ENCODE measurements at places on chromosomes 5 and 9.

GRCh38 chr9:134619983-134620661 lies 21.5 kb upstream of the COL5A1 start:
- DNase-seq, result no peak

GRCh38 chr9:117828466-117828865 lies 124.3 kb downstream of the TLR4 start:
- DNase-seq, result no peak

GRCh38 chr9:123081824-123082223 lies 48.4 kb downstream of the GPR21 start:
- DNase-seq, result peak; percentile 45

GRCh38 chr5:168334695-168335094 lies 43.2 kb downstream of the WWC1 start:
- no peak for DNase-seq

- DNase-seq, result no peak
Measured at GRCh38 chr9:110911659-110912418, 126.4 kb downstream of the LPAR1 start.

DNA sequence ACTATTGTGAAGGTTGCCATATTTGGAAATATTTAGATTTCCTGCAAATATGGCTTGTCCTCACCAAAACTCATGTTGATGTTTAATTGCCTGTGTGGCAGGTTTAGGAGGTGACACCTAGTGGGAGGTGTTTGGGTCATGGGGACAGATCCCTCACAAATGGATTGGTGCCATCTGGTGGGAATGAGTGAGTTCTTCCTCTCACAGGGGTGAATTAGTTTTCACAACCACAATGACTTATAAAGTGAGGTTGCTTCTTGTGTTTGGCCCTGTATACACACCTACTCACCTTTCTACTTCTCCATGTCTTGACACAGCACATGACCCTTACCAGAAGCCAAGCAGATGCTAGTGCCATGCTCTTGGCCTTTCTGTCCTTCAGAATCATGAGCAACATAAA lies 41.1 kb downstream of the ISOC1 start:
- no peak for DNase-seq

DNA sequence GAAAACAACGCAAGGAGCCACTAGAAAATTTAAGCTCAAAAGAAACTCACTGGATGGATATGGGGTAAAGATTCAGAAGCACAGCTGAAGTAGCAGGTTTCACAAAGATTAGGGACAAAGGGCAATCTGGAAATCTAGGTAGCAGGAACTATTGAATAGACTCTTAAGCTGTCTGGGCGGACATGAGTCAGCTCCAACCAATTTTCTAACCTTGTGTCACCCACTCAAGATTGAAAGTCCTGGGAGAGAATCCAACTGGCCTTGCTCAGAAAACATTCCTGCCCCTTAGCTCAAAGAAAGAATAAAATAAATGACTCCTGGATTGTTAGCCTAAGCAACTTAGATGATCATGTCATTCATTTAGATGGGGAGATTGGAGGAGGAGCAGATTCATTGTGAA lies 69.2 kb downstream of the STK32A start:
- DNase-seq, result peak; percentile 0

DNA sequence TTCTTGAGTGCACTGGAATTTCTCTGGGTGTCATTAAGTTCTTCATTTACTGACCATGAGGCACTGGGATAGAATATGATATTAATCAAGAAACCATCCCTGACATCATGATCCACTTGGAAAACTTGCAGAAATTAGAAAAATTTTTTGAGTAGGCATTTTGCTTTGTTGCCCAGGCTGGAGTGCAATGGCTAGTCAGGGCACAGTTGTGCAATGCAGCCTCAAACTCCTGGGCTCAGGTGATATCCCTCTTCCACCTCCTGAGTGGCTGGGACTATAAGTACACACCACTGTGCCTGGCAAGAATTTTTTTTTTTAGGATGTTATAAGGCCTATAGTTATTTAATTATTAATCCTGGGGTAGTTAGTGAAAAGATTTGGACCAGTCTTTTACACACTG lies 106.5 kb downstream of the STK32A start:
- no peak for DNase-seq

DNA sequence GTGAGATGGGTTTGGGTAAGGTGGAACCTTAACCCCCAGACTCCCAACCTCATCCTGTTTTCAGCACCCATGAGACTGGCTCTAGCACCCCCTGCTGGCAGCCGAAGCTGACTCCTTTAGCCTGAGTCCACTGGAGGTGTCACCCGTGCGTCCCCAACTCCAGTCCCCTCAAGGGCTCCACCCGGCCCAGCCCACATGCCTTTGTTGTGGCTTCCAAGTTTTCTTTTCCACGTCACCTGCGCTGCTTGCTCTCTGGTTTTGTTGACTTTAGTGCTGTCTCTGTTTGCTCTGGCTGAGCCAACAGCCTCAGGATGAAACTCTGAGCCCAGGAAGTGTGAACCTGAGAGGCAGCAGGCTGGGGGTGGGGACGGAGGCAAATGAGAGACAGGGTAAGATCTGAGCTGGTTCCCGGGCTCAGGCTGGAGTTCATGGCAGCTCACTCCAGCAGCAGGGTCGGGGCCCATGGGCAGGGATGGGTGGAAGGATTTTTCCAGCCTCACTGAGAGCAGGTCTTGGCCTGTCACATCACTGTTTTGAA lies 13.2 kb upstream of the AQP7 start:
- DNase-seq, result peak; percentile 28

DNA sequence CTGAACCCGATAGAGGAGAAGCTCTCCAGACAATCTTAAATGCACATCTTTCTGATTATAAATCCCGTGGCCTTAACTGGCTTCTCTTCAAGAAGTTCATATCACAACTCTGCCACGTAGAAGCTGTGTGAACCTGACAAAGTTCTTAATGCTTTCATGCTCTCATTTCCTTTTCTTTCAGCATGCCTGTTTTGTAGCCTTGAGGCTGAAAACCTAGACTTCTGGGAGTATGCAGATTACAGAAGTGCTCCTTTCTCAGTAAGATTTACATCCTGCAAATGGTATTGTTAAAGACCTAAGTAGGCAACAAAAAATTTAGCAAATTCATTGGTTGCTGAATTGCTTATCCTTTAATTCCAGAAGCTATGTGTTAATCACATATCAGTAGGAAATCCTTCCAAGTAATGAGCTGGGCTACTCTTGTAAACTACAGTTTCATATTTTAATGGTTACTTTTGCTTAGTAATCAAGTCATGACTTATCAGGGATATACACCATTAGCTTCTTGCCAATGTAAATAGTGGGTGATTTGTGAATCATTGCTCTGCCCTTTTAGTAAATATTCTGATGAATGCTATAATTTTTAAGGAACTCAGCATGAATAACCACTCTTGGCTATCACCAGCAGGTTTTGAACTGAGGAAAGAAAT lies 334.7 kb downstream of the FBXL7 start:
- DNase-seq, result no peak

GRCh38 chr5:12323637-12324229 lies 419.5 kb upstream of the CTNND2 start:
- no peak for DNase-seq

GRCh38 chr5:126987271-126987899 lies 43.0 kb downstream of the MARCHF3 start:
- no peak for DNase-seq

- peak; percentile 2 for DNase-seq
Measured at GRCh38 chr5:78757269-78758053, 108.9 kb upstream of the LHFPL2 start.

- no peak for DNase-seq
Measured at GRCh38 chr9:84303061-84303460, 37.5 kb downstream of the SLC28A3 start.

DNA sequence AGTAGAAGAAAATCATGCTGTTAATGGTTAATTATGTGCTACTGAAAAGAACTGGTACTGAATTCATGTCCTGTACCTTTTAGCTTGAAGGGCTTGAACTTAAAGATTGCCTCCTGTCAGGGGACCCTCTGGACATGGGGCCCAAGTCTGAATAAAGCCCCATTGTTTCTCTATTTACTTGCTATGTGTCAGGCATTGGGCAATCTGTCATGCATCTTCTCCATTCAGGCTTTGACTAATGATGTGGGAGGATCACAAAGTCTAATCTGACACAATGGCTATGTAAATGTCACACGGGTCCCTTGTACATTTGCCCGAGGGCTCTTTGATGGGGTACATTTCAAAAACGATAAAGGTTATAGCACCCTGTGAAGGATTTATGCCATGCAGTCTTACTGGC lies 64.0 kb upstream of the TUSC1 start:
- DNase-seq, result peak; percentile 12

- DNase-seq, result no peak
Measured at GRCh38 chr5:179219661-179220620, 125.3 kb downstream of the ADAMTS2 start.

- peak; percentile 65 for DNase-seq
Measured at GRCh38 chr5:31809050-31809870, 170.3 kb downstream of the PDZD2 start.

- DNase-seq, result no peak
Measured at GRCh38 chr5:102018690-102019089, 277.4 kb downstream of the SLCO4C1 start.

DNA sequence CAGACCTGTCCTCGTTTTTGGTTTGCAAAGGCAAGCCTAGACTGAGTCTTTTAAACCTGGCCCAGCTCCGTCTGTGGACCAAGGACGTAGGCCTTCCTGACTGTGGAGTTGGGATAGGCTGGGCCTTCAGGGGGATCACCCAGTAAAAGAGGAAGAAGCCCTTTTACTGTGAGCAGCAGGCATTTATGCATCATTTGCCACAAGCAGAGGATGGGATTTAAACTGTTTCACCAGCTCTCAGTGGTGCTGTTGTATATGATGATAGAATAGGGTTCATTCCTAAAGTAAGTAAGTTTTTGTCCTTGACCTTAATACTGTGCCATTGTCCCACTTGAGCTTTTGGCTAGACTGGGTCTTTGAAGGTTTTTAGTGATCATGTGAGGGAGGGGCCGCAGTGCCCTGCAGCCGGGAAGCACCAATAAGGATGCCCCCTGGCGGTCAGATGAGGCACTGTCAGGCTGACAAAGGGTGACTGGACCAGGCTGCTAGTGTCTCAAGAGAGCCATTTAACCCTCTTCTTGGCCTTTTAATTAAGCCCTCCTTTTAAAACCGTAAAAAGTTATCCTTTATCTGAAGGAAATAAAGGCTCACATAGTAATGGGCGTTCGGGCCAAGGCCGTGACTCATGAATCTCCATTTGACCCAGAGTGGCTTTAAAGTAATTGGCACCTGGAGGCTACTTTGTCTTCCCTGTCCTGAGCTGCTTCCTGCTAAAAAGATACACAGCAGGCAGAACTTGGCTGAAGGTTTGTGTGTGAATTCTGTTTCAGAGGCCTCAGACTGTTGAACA lies 74.0 kb downstream of the UBAP1 start:
- peak; percentile 81 for DNase-seq

DNA sequence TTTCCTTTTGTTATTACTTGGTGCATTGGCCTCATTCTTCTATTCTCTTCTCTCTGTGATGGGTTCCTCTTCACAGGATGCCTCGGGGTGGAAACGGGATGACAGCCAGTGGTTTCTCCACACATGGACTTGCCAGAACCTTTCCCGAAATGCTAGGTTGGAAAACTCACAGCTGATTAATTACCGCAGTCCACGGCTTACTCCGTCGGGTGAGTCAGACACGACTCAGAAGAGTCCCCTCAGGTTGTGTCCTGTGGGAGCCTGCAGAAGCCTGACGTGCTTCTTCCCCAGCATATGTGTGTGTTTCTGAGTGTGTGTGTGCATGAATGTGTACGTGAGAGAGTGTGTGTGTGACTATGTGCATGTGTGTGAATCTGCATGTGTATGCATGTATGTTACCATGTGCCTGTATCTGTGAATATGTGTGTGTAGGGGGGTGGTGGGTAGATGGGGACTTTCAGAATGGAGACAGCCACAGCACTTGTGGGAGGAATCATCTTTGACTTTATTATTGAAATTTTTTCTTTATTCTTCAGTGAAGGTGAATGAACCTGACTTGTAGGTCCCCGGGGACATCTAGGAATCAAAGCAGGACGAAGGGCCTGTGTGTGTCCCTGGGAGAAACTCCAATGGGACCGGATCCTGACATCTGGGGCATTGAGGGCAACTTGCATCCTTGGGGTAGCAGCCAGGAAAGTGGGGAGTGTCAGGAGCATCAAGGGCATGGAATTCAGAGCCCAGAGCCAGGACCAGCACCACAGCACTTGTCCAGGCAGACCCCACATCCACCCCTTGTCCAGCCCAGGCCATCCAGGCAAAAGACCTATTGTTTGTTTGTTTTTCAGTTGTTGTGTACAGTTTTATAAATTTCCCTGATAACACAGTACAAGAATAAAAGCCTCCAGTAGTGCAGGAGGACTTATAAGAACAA lies 21.9 kb upstream of the MED10 start:
- no peak for DNase-seq

- DNase-seq, result no peak
Measured at GRCh38 chr5:41452506-41452905, 57.9 kb downstream of the PLCXD3 start.

DNA sequence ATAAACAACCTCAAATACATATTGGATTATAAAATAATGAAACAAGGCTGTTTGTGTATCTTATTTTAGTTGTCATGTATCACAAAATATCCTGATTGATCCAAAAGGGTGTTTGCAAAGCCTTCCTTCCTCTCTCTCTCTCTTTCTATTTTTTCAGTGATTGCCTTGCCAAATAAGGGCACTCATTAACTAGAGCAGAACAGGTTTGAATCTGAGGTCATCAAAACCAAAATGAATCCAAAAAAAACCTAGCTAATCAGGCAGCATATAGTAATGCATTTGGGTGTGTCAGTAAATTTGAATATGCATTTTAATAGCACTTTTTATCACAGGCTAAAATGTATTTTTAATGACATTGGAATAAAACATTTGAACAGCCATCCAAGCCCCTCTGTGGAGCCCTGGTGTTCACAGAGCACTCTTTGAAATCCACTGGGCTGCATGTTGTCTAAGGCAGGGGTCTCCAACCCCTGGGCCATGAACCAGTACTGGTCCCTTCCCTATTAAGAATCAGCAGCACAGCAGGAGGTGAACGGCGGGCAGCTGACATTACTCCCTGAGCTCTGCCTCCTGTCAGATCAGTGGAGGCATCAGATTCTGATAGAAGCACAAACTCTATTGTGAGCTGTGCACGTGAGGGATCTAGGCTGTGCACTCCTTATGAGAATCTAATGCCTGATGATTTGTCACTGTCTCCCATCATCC lies 171.8 kb upstream of the RAI14 start:
- DNase-seq, result no peak

DNA sequence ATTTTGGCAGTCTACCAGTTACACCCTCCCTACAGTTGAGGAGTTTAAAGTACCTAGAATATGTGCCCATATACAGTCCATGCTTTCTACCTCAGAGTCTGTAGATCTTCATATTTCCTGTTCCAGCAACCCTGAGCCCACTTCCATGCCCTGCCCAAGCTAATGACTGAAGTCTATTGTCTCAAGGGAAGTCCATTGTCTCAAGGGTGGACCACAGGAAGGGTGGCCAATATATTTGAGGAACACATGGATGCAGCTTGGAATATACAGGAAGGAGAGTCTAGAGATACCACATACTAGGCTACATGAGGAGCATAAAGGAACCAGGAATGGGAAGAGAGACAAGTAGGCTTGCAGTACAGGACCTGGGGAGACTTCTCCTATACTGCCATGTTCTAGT lies 274.4 kb downstream of the FER start:
- DNase-seq, result no peak

- DNase-seq, result no peak
Measured at GRCh38 chr5:159244163-159244562, 18.9 kb upstream of the UBLCP1 start.
